ENCODE measurements at places on chromosomes 7 and 10. TPM values are rescaled to one million over a fixed set of nuclear protein-coding genes. Genes with fewer than 3 reads are reported as not detected.

The TLX1 gene
- total RNA-seq, result not detected

The AGBL3 gene
- 3.2 TPM for total RNA-seq

The EVX1 gene
- not detected for total RNA-seq

The CYP3A7 gene
- total RNA-seq, result not detected

The RAPGEF5 gene
- total RNA-seq, result 13.1 TPM

The FAM25C gene
- total RNA-seq, result not detected

The FAM25A gene
- not detected for total RNA-seq

The CLIP2 gene
- 51.9 TPM for total RNA-seq

The RSPH10B gene
- 5.9 TPM for total RNA-seq

The FBXL13 gene
- 2.5 TPM for total RNA-seq

The BMPER gene
- total RNA-seq, result 1.4 TPM

The CTTNBP2 gene
- 26.8 TPM for total RNA-seq

The NUTM2E gene
- 0.12 TPM for total RNA-seq

The OR13A1 gene
- not detected for total RNA-seq

The RARRES2 gene
- total RNA-seq, result 169 TPM

Measured in GM23338 (cell line).